Germinal center (tissue), 1 donor: ENCODE measurements at places on chromosomes 11 and 22.

GRCh38 chr11:32387411-32387810 is 47.9 kb downstream of the WT1 start:
- no peak for DNase-seq

- DNase-seq, result no peak
Measured at GRCh38 chr11:27965559-27965958, 142.4 kb downstream of the KIF18A start.

- no peak for DNase-seq
Measured at GRCh38 chr11:44361813-44362212, 51.9 kb upstream of the ALX4 start.

GRCh38 chr11:72231396-72232259 is 7.1 kb downstream of the INPPL1 start:
- no peak for DNase-seq

DNA sequence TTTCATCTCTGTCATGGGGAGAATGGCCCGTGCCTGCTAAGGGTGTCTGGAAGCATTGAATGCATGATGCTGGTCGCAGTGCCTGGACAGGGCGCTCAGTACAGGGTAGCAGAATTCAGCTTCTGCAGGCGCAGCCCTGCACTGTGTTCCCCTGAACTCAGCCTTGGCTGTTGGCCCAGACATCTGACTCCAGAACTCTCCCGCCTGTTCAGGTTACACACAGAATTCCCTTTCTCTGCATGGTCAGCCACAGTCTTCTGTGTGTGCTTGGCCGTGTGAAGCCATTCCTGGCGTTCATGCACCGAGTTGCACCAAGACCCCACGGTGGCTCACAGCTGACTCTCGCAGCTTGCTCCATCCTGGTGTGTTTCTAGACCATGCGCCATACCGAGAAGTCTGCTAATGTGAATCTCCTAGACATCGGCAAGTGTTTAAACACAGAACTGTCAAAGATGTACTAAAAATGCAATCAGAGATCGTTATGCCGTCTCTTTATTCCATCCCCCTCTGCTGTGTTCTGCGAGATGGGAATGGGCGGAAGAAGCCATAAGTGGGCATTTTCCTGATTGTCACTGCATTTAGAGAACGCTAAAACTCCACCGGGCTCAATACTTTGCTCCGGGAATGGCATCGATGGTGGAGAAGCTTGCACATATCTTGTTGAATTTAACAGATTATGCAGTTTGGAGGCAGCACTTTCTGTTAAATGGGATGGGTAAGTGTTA is 55.6 kb downstream of the MPPED1 start:
- DNase-seq, result no peak

- DNase-seq, result no peak
Measured at GRCh38 chr11:67024410-67024809, 1.5 kb downstream of the SYT12 start.

- no peak for DNase-seq
Measured at GRCh38 chr11:46554213-46555147, 39.3 kb downstream of the AMBRA1 start.
